Stimulated activated CD4-positive, alpha-beta T cell treated with anti-CD3 and anti-CD28 coated beads, Interleukin-15, amount 100 ng/mL, for 1 hour (primary cell): ENCODE measurements at places on chromosomes 11 and 22.

GRCh38 chr11:121636800-121637176 is 184.0 kb upstream of the SORL1-AS1 start:
- no peak for DNase-seq

DNA sequence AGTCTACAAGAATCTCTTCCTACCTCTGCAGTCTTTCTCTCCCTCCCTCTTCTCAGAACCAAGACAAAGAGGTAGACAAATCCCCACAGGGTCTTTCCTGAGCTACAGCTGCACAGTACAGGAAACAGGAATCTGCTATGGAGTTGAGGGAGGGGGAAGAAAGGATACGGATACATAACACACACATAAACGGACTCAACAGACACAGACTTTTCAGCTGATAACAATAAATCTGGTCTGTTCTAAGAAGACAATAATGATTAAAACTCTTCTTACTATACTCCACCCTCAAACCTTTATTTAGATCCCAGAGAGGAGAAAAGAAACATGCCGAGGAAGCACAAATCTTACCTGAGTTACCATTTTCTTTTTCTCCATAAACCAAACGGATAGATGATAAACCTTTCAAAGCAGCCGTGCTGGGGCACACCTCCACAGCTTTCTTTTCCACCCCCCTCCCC is 122.2 kb downstream of the APOL5 start:
- DNase-seq: no peak

- peak; percentile 75 for DNase-seq
These were observed 38.3 kb upstream of the CREB3L1 start for GRCh38 chr11:46238967-46239800.

DNA sequence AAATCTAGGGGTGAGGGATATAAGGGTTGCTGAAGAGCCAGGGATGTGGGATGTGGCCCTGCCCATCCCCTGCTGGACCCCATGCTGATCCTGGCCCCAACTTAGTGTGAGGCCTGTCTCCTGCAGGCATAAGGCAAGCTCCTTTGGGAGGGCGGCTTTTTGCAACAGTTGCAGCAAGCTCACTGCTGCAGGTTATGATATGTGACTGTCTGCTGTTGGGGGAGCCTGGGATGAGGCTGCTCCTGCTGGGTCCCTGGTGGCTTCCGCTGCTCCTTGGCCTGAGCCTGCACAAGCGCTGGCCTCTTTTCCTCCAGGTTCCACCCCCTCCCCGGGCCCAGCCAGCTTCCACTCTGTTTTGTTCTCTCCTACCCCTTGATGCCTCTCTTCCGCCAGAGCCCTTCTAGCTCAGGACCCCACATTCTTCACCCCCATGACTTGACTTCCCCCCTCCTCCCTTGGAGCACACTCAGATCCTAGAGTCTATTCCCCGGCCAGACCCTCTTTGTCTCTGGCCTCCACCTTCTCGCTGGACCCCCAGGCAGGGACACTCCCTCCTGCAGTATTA is 35.0 kb upstream of the SYT13 start:
- DNase-seq: no peak

DNA sequence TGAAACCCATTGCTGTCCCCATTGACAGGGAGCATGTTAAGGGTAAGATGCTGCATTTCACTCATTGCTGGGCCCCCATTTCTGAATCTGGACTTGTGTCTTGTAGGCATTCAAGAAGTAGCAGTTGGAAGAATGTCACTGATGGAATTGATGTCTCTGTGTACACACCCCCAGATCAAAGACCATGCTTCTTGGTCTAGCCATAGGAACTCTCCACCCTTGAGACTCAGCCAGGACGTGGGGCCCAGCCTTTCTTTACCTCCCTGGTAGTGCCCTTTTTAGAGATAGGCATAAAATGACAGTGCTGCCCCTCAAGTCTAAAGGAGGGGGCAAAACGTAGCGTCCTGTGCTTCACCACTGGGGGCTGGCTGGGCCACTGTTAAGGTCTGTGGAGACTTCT is 135.1 kb downstream of the TEAD1 start:
- no peak for DNase-seq

- DNase-seq: no peak
These were observed 1310.1 kb upstream of the RAG2 start for GRCh38 chr11:37908219-37908548.

DNA sequence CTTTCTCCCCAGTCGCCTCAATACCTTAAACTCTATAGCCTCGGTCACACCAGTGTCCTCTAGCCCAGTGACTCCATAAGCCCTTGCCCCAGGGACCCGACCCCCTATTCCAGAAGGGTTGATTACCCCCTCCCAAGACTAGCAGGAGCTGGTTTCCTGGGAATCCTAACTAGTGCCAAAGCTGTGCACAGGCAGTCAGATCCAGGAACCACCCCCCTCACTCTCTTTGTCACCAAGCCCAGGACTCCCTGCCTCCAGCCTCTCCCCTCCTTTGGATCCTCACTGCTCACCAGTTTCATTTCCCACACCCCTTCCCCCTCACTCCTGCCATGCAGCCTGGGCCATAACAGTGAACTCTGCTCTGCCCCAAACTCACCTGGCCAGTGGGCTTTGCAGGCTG is 9.8 kb downstream of the LTBP3 start:
- no peak for DNase-seq

- no peak for DNase-seq
These were observed 1.5 kb upstream of the GRAMD4 start for GRCh38 chr22:46618667-46619066.

DNA sequence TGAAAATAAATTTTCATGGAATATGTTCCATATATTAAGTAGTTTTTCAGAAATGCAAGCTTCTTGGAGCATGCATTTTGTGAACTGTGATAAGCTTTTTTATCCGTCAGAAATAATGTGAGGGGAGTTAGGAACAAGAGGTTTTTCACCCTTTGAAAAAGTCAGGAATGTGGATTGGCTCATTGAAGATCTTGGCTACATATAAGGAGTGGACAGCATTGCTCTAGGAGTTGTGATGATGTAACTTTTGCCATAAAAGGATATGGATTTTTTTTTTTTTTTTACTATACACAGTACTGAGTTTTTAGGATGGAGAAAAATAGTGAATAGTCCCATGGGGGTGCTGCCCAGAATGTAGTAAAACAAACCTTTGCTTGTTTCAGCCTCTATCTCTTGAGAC is 180.2 kb downstream of the NAV2 start:
- DNase-seq: no peak

GRCh38 chr11:75338516-75339208 is 12.8 kb downstream of the ARRB1 start:
- DNase-seq: no peak

DNA sequence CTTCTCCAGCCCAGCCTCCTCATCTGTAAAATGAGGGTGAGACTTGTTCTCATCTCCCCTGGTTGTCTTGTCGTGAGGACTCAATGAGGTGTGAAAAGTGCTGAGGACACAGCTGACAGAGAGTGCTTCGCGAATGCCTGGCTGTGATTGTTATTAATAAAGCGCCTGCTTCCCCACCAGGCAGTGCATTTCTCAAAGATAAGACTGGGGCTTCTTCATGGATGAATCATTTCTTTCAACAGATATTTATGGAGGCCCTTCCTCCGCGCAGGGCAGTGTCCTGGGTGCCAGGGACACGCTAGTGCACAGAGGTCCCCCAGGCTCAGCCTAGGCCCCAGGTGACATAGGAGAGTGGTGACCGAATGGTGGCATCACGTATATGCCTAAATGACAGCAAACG is 34.3 kb upstream of the SHISAL1 start:
- DNase-seq: no peak

- DNase-seq: no peak
These were observed 10.5 kb upstream of the EHD1 start for GRCh38 chr11:64888729-64889511.

DNA sequence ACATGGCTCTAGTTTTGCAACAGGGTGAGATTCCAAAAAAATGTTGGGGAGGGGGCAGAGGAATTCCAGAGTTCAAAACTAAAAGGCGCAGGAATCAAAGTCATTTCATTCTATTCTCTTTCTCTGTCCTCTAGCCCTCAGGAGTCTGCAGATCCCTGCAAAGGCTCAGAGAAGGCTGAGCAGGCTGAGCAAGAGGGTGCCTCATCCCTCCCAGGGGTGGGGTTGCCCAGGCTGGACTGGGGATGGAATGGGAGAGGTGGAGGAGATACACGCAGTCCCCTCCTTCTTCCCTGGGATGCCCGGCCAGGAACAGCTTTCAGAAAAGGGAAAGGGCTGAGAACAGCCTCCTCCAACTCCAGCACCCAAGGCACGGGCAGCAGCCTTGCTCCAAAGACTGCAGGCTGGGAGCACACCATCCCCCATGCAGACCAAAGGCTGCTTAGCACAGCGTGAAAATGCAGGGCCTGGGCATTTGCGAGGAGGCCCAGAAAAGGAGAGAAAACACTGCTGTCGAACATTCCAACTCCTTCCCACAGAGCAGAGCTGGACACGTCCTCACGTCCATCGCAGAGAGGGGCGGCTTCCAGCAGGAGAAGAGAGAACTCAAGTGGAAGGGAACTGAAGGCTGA is 51.8 kb downstream of the MN1 start:
- DNase-seq: no peak

DNA sequence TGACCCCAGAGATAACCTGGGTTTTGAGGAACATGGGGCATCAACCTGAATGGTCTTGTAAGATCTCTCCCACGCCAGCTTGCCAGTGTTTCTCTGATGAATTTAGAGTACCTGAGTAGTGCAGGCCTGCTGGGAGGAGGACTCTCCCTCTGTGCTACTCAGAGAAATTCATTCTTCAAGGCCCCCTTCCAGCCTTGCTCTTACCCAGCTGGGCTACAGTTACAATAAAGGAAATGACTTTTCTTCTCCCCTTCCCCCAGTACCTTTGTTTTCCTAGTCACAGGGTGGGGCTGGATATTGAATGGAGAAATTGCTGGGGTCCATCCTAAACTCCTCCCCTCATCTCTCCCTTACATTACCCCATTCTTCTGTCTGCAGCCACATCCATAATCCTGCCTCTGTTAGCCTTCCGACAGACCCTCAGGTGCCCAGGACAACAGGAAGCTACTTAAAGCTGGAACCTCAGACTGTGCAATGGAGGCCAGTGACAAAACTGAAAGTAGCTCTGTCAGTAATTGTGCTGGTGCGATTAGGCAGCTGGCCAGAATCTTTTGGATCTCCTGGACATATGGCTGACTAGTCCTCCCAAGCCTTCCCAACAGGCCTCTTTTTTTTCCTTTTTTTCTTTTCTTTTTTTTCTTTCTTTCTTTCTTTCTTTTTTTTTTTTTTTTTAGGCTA is 17.4 kb downstream of the LIMK2 start:
- DNase-seq: no peak

GRCh38 chr22:30223303-30223702 is 23.3 kb downstream of the LIF start:
- no peak for DNase-seq

GRCh38 chr11:35177370-35177769 is 38.4 kb downstream of the CD44 start:
- no peak for DNase-seq

DNA sequence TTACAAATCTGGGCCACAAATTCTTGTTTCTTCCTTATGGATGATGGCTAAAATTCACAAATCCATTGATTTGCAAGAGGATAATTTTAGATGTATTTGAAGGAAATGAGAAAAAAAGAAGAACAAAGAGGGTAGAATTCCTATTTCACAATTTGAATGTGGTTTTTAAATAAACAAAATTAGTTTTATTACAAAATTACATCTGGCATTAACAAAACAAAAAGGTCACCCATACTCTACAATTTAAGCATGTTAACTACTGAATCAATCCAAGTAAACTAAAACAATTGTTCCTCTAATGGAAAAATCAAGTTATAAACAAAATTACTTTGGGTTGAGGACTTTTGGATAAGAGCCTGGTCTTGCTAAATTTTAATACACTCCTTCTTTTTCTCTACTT is 242.0 kb downstream of the METTL15 start:
- no peak for DNase-seq

DNA sequence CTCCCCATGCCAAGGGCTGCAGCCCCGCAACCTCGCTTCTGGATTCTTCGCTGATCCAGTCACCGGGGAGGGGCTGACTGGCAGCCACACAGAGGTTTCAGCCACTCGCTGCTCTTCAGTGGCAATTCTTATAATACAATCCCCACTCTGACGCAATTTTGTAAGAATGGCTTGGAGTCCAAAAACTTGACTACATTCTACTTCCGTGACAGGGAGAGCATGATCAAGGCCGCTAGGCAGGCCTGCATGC is 14.9 kb downstream of the PPM1F start:
- DNase-seq: no peak

- DNase-seq: no peak
These were observed 10.4 kb downstream of the TMPRSS6 start for GRCh38 chr22:37098976-37099591.

GRCh38 chr11:60005360-60005759 is 11.6 kb upstream of the OOSP4B start:
- no peak for DNase-seq

DNA sequence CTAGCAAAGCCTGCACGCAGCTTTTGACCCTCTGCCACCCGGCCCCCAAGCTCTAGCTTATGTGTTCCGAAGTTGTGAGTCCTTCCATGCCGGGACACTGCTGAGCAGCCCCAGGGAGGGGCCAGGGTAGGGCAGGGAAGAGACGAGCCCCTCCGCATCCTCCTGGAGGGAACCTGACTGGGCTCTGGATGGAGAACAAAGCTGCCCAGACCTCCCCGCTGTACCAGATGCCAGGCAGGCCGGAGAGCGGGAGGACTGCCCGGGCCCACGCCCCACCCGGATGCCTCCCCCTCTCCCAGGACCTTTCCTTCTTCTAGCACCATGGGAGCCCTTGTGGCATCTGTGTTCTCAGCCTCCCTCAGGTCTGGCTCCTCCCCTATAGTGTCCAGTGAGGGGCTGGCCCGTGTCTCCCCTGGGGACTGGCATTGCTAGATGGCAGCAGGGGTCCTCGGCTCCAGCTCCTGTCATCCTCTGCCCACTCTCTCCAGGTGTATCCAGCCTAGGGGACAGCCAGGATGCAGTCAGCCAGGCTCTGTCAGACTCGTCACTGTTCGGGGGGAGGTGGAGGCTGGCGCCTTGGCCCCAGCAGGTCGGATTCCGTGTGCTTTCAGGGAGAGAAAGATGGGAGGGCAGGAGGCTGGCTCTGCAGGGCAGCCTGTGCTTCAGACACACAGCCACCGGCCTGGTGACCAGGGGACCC is 46.1 kb downstream of the ALX4 start:
- DNase-seq: no peak

- DNase-seq: no peak
These were observed 40.5 kb downstream of the GGTLC2 start for GRCh38 chr22:22684580-22685561.

DNA sequence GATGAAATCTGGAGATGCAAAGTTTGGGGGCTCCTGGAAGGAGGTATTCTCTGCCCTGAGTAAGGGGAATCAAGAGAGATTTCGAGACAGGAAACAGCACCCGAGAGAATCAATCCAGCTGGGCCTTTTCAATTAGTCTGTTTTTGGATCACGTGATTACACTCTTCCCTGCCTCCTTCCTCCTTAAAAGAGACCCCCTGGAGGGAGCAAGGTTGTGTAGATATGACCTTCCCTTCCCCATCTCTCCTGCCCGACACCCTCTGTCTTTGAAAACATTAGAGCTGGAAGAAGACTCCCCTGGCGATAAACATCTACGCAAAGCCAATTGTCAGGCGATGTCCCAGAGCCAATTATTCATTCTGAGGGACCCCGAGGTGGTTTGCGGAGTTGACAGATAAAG is 407.9 kb downstream of the MIAT start:
- no peak for DNase-seq
